ENCODE measurements at places on chromosomes 7 and 10. TPM values are rescaled to one million over a fixed set of nuclear protein-coding genes. Genes with fewer than 3 reads are reported as not detected.

GRCh38 chr10:114256822-114257221, 17.8 kb downstream of the VWA2 start:
- no peak for DNase-seq

GRCh38 chr7:31815796-31816195, 128.8 kb downstream of the PPP1R17 start:
- no peak for DNase-seq

GRCh38 chr10:44004913-44005787, 356.5 kb upstream of the ZNF32 start:
- DNase-seq = no peak

Gene SPDYE6
- not detected for total RNA-seq

Gene MYOF
- total RNA-seq = 2.9 TPM

Measured in natural killer cell (primary cell).